ENCODE measurements at places on chromosomes 12 and 14.
A peak's percentile ranks its signal among the peaks of the same experiment; 100 is the strongest.

DNA sequence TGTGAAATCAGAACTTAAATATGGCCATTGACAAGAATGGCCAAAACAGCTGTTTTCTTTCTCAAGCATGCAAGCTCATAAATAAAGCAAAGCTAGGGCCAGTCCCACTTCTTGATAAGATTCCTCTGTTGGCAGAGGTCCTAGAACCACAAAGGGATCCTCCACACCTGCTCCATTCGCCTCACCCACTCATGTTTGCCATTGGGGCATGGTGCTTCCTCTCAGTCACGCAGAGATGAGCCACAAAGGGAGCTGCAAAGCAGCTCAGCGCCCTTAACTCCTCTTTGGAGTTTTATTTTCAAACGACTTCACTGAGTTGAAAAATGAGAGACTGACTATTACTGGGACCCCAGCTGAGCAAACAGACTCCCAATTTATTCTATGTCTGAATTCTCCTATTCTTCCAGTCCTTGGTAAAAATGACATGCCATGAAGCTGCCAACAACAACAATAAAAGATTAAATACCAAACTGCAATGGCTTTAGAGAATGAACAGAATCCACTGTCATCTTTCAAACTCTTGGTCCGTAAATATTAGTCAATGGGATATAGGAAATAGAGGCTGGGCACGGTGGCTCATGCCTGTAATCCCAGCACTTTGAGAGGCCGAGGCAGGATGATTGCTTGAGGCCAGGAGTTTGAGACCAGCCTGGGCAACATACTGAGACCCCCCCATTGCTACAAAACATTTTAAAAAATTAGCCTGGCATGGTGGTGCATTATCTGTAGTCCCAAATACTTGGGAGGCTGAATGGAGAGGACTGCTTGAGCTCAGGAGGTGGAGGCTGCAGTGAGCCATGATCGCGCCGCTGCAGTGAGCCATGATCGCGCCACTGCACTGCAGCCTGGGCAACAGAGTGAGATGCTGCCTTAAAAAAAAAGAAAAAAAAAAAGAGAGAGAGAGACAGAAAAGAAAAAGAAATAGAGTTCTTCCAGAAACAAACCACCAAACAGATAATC lies 16.4 kb downstream of the MANSC1 start:
- DNase-seq = no peak

GRCh38 chr14:62209287-62209899 lies 447.2 kb downstream of the SNAPC1 start:
- DNase-seq = peak; percentile 62

DNA sequence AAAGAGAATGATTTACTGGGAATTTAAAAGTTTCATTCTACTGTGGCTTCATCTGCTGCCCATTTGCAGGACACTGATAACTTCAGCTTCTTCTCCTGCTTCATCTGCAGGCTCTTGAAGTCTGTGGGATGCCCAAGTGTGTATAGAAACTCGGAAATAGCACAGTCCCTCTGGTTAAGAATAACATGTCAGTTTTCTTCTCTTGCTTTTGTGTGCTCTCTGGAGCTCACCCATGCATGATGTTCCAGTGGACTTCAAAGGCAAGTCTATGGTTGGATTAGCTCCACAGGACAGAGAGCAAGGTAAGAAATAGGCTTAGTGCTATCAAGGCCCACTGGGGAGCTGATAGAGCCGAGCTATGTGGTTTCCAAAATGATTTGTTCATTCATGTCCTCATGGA lies 13.7 kb downstream of the RMST start:
- no peak for DNase-seq

DNA sequence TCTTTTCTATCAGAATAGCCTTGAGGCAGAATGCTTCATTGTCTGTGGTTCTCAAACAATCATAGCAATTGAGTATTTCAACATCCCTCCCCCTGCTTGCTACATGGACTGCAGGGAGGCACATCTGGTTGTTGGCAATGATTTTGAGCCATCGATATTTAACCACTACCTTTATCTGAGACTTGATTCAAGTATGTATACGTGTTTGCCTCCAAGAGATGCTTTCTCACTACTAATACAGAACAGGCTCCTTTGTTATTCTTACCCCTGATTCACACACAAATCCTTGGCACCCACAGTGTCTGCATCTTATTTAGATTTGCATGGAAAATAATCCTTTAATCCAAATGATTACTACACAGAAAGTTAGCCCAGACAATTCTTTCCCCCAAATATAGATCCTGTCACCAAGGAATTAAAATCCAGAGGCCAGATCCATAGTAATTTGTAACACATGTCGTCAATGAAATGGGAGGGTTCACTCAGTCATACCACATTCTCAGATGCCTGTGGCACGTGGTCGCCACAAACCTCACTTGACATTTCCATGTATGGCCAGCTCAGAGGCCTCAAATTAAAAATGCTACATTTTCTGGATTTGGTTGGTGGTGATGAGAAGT lies 199.3 kb downstream of the ITPR2 start:
- peak; percentile 95 for DNase-seq

DNA sequence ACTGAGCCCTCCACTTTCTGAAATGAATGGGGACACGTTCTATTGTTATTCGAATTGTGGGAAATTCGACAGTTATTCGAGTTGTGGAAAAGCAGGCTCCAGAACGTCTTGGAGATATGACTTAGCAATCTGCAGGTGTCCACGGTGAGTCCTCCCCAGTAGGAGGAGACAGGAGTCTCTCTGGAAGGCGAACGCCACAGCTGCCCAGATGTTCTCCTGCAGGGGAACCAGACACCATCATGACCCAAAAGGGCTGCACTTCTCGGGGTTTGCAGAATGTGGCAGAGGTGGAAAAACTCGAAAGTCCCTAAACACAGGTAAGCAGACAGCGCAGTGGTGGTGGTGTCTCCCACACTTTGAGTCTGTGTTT lies 363.6 kb upstream of the SFSWAP start:
- no peak for DNase-seq

DNA sequence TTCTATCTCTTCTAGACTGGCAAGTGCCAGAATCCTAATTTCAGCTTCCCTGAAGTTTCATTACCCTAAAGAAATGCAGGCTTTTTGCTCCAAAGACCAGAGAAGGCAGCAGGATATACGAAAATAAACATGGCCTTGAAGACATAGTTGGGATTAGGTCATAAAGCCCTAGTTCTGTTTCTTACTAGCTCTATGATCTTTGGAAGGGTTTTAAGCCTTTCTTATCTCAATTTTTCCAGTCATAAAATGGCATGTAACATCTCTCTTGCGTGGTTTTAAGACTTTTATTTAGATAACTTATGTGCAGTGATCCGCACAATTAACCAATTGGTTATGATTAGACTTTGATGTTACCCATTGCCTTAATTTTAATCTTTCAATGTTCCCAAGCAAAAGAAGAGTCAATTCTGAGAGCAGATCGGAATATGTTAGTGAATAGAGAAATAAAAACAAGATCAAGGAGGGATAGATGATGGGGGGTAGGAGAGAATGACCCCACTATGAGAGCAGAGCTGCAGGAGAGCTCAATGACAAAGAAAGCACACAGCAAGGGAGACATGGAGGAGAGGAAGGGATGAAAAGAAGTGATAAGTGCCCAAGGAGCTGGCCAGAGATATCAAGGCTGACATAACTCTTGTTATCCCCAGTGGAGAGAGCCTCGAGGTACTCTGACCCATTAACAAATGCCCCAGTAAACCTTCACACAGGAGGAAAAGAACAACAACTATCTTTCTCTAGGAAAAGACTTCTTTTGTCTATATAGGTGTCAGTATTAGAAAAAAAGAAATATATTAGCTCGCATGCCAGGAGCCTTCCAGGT lies 53.0 kb upstream of the ANP32D start:
- DNase-seq = no peak

- no peak for DNase-seq
Measured at GRCh38 chr12:116642683-116643082, 83.5 kb downstream of the MAP1LC3B2 start.

GRCh38 chr12:20248646-20249045 lies 119.7 kb upstream of the PDE3A start:
- DNase-seq = no peak

DNA sequence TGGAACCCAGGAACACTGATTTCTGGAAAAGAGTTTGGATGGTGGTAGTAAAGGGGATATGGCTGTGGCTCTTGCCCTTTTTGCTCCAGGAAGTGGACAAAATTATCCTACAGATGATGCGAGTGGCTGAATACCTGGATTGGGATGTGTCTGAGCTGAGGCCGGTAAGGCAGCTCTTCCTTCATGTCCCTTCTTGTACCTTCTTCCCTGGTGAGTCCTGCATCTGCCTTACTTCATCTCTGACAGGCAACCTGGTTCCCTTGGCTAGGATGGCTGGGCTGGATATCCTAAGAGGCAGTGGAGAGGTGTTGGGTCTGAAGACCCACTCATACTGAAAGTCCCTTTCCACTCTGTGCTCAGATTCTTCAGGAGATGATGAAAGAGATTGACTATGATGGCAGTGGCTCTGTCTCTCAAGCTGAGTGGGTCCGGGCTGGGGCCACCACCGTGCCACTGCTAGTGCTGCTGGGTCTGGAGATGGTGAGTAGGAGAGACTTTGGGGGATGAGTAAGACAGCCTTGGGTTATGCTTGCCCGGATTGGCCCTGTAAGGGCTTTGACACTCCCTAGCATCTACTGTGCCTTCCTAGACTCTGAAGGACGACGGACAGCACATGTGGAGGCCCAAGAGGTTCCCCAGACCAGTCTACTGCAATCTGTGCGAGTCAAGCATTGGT lies 8.0 kb downstream of the DGKA start:
- DNase-seq = no peak

GRCh38 chr14:99072956-99073355 lies 199.0 kb downstream of the BCL11B start:
- DNase-seq = no peak

DNA sequence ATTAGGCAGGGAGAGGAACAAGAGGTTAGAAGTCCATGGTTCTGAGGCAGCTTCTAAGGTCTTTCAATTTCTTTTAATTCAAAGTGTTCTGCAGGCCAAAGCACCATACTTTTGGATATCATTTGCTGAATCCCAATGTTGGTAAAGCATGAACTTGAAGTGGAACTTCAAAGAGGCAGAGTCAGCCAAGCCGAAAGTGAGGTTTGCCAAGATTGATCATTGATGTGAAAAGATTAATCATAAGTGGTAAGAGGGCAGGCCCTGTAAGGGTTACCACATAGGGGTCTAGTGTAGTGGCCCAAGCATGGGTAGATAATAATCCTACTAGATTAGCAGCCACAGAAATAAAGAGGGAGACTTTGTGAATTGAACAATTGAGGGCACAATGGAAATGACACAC lies 191.7 kb upstream of the DIO2 start:
- no peak for DNase-seq
